ENCODE measurements at places on chromosomes 4 and X.

GRCh38 chr4:156493858-156494257 lies 477.7 kb downstream of the PDGFC start:
- DNase-seq, result no peak

GRCh38 chrX:44997282-44997812 lies 124.4 kb downstream of the KDM6A start:
- DNase-seq, result no peak

DNA sequence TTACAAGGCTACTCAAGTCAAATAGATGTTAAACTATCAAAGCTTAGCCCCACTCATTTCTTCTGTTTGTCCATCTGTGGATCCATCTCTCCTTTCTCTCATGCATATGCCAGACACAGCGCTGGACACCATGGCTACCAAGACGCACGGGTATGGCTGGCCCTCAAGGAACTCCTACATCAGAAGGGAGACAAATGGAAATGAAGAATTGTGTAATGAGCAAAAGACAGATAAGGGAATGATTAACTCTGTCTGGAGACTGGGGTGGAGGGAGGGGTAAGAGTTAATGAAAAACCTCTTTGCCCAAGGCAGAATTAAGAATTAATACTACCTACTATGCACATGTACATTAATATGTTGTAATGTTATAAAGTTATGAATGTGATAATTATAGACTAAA lies 88.1 kb downstream of the MGST2 start:
- DNase-seq, result no peak

DNA sequence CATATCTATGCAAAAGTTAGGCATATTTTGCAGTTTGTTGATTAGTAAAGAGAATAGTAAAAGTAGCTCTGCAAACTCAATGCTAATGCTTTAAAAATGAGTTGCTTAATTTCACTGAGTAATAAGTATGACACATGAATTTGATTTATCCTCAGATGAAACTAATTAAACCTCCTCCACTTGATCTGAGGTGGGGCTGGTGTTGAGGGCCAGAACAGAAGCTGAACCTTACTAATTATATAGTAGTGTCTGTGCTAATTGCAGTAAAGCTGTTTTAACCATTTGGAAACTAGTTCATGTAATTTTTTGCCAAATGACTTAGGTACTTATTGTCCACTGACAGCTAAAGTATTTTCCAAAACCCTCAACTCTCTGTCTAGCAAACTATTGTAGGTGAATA lies 7.7 kb upstream of the PGAM4 start:
- no peak for DNase-seq

DNA sequence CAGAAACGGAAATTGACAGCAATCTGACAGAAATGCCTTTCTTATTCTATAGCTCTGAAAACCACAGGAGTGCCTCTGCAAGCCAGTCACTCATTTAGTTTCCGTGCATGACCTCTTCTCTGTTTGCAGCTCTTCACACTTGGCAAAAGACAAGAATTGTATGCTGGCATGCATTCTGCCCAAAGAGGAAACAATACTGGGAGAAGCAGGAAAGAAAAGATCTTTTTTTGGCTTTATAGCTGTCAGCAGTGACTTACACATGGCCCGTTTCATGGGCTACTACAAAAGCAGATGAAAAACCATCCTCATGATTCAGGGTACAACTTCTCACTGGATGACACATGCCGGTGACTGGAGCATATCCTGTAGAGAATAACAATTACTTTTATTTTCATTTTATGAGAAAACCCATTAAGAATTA lies 249.4 kb downstream of the ADAMTS3 start:
- DNase-seq, result no peak

- no peak for DNase-seq
Observed at GRCh38 chrX:135114392-135114791, 5.9 kb downstream of the ETDB start.

GRCh38 chrX:121221322-121221977 lies 174.0 kb downstream of the GLUD2 start:
- no peak for DNase-seq

GRCh38 chr4:32988165-32988811 lies 2268.1 kb downstream of the PCDH7 start:
- DNase-seq, result no peak

DNA sequence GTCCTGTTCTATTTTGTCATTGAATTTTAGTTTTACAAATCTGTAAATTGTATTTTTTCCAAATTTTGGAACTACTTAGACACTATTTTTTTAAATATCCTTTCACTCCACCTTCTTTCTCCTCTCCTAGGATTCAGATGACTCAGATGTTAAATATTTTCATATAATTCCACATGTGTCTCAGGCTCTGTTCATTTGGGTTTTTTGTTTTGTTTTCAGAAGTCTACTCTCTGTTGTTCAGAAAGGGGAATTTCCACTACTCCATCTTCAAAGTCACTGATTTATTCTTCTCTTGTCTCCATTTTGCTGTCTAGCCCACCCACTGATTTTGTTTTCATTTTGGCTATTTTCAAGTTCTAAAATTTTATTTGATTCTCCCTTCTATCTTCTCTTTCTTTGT lies 264.0 kb upstream of the SLIT2 start:
- DNase-seq, result no peak

GRCh38 chr4:4358093-4358854 lies 28.6 kb upstream of the NSG1 start:
- no peak for DNase-seq

GRCh38 chrX:69024931-69025330 lies 140.3 kb downstream of the PJA1 start:
- DNase-seq, result no peak

- DNase-seq, result no peak
Observed at GRCh38 chr4:2802618-2803531, 10.0 kb downstream of the SH3BP2 start.

DNA sequence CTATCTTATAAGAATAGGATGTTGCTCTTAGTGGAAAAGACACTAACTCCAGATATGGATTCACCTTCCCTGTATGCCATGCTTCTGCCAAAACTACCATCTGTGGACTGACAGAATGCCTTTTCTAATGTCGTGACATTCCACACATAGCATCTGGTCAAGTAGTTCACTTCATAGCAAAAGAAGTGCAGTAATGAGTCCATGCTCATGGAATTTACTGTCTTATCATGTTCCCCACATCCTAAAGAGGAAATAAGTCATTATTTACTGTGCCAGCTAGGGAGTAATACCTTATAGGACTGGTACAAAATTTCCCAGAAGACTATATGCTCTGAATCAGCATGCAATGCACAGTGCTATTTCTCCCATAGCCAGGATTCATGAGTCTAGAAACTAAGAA lies 562.4 kb downstream of the TLL1 start:
- DNase-seq, result no peak

DNA sequence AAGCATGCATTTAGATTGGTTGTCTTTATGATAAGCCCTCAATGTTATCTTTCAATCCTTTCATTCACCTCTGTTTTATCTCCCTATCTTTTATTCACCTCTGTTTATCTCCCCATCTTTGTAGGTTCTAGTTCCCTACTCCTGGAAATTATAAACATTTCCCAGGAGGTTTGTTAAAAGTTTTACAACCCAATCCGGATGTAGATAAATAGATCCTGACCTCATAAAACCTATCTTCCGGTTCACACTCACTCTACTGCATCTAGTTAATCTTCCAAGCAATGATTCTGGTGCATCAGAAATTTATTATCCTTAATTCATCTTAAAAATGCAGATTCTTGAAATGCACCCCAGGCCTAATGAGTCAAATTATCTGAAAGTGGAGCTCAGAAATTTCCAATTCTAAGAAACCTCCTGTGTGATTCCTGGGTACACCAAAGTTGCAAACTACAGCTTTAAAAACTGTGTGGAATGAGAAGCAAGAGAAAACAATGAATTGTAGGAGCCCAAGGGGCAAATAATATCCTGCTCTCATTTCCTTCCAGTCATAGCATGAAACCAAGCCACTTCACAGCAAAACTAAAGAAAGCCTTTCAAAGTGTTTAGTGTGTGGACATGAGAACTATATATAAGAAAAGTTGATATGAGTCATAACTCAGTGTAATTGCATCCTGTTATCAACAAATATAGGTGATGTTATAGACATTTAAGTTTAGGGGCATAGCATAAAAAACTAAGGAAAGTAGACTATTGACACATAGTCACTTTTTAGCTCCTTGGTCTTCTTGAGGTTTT lies 51.1 kb upstream of the UGT8 start:
- no peak for DNase-seq

DNA sequence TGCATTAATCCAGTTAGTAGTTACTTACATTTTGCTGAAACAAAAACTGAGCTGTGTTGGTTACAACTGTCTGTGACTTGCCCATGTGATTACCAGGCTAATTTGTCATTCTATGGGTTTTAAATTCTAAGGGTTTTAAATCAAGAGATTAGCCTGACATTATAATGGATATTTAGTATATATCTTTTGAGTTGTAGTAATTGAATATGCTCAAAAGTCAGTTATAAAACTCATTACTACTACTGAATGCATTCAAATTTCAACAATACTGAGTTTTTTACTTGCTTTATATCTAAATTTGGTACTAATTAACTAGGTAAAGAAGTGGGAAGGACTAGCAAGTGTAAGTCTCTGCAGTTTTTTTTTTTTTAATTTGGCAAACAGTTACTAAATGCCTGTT lies 14.7 kb downstream of the LARP7 start:
- no peak for DNase-seq

- DNase-seq, result no peak
Observed at GRCh38 chr4:53694666-53695065, 103.4 kb upstream of the LNX1 start.

GRCh38 chr4:106587558-106587957 lies 219.0 kb upstream of the GIMD1 start:
- no peak for DNase-seq

DNA sequence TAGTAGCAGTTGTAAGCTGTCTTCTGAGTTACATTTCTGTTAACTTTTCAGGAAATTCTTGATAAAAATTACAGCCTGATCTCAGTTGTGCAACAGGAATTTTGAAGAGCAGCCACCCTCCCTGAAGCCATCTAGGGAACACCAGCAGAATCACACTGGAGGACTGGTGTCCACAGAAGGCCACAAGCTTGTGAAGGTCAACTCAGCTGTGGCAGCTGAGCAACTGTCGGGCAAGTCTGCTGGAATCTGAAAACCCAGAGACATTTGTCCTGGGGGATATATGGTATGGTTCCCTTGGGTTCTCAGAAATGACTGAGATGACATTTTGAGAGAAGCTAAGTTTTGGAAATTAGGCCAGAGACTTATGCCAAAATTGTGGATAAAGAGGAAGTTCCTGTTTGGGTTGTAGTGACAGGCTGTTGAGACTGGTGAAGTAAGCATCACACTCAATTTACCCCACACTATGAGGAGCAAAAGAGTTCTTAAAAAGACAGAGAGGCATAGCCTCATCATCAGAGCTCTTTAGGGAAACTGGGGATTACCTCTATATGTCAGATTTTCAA lies 78.1 kb upstream of the TNIP3 start:
- DNase-seq, result no peak

- DNase-seq, result no peak
Observed at GRCh38 chr4:94446386-94446785, 5.4 kb upstream of the PDLIM5 start.

DNA sequence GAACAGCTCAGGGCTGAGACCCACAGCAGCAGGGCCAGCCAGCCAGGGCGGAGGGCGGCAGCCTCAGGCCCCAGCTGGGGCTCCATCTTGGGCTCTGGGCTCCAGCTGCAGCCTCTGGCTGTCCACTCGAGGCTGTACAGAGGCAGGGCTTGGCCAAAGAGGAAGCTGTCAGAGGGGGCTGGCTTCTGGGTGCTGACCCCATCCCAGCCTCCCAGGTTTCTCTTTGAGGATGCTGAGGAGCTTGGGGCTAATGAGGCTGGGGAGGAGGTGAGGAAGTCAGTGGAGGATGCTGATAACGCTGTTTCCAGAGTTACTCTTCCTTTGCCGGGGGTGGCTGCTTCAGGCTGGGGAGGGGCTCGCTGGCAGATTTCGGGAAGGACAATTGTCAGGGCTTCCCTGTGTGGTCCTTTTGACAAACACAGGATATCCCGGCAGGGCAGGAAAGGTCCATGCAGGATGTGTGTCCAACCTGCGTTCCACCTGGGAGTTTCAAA lies at the start of gene DIPK2B:
TSS of gene DIPK2B (minus strand) at position 136 of the 494 bp plus-strand sequence. CDS start at position 86, 50 bp downstream.
- no peak for DNase-seq

DNA sequence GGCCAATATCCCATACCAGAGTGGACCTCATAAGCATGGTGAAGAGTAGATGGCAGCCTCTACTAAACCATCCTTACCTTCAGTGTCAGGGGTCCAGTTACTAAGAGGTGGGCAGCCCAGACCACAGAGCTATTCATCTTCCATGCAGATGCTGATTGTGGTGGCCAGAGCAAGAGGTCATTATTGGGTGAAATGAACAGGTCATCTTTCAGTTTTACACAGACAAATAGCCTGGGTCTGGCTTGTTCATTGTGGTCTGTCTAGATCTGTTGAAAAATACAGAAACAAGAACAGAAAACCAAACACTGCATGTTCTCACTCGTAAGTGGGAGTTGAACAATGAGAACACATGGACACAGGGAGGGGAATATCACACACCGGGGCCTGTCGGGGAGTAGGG lies 71.3 kb downstream of the PAK3 start:
- DNase-seq, result no peak

DNA sequence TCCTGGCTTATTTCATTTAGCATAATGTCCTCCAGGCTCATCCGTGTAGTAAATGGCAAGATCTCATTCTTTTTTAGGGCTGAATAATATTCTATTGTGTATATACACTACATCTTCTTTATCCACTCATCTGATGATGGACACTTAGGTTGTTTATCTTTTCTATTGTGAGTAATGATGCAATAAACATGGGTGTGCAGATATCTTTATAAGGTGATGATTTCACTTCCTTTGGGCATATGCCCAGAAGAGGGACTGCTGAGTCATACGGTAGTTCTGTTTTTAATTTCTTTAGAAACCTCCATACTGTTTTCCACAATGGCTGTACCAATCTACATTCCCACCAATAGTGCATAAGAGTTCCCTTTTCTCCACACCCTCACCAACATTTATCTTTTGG lies 317.6 kb upstream of the CNKSR2 start:
- no peak for DNase-seq

GRCh38 chrX:54994099-54994498 lies at the start of gene PFKFB1:
Gene PFKFB1, minus strand, starts transcription at chrX:54994188. Its CDS starts 181 bp downstream, at chrX:54994007.
- no peak for DNase-seq

DNA sequence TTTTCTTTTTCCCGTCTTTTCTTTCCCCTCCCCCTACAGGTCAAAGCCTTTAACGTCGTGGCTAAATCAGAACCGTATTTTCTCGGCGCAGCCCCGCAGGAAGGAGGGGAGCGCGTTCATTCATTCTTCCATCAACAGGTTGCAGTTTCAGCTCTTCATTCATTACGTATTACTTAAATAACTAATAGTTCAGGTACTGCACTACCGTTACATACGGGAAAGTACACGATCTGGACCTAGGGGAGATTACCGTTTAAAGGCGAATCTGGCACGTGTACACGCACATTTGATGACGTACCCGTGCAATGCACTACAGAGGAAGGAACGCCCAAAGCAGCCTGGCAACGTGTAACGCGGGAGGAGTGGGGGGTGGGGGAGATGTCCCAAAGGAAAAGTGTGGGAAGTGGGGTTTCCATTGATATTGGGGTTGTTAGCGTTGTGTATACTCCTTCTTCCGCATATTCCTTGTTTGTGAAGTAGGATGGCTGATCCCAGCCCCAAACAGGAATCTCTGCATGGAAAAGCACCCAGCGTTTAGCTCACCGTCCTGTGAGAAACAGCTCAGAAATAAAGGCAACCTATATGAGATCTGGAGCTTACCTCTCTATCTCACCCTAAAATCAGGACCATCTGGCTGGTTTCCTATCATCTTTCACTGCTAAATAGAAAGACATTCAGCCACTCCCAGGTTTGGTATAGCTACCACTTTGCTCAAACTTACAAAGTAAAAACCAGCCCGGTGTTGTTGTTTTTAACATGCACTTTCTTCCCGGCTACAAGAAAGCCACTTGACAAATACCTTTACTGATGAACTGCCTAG lies 585 bp upstream of the SEC24D start:
- peak; percentile 48 for DNase-seq

All from stimulated activated naive CD4-positive, alpha-beta T cell (primary cell).